ENCODE measurements at places on chromosomes 1 and 21.
A peak's percentile ranks its signal among the peaks of the same experiment; 100 is the strongest.

DNA sequence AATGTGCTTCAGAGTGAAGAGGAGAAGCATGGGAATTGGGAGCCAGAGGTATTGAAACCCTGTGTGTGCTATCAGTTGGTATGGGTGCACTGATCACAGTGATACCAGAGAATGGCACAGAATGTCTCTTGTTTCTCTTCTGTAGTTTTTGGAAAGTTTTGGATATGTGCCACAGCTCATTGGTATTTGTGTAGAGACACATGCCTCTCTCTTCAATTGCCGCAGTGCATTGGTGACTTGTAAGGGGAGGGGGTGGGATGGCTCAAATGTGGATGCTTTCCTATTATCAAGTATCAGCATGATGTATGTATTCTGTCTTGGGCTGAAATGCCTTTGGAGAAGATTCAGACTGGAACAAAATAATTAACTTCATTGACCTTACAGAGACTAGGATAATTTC is 101.0 kb downstream of the HMCN1 start:
- ATAC-seq = peak; percentile 26

- peak; percentile 85 for ATAC-seq
These were observed 14.6 kb upstream of the PKP1 start for GRCh38 chr1:201268604-201269151.

DNA sequence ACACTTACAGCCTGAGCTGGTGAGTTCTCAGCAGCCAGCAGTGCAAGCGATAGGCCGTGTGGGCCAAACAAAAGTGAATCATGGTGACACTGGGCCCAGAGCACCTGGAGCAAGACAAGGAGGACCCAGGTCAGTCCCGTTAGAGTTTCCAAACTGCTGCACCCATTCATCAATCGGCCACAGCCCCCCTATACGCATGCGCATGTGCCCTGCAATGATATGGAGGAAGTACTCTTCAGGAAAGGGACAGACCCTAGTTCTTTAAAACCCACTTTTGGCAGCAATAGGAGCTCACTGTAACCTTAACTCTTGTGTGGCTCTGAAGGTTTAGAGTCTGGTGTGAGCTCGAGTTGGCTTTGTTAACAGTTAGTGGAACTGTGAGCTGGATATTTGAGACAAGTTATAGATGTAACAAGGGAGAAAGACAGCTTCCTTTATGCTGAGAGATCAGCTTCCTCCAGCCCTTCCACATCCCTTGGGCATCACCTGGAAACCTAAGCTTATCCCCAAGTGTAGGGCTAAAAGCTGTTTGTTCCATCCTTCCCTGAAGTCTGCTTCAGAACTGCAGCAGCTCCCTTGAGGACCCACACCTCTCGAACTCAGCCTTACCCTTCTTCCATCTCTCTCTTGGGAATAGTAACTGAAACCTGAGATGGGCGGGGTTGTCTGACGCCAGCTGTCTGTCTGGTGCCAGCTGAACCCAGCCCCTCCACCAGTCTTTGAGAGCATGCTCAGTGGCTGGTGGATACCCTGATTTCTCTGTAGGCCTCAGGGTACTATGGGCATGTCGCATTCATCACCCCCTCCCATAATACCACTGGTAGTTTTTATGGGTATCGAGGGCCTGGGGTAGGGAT is 17.7 kb downstream of the NMNAT1 start:
- peak; percentile 38 for ATAC-seq

GRCh38 chr1:160911441-160911840 is 26.5 kb upstream of the ITLN1 start:
- ATAC-seq = no peak

GRCh38 chr1:41780322-41780721 is 138.4 kb downstream of the HIVEP3 start:
- no peak for ATAC-seq

GRCh38 chr1:154867841-154868605 is 2.1 kb downstream of the KCNN3 start:
- no peak for ATAC-seq

GRCh38 chr1:53345996-53346813 is 18.3 kb upstream of the LRP8 start:
- ATAC-seq = peak; percentile 53

DNA sequence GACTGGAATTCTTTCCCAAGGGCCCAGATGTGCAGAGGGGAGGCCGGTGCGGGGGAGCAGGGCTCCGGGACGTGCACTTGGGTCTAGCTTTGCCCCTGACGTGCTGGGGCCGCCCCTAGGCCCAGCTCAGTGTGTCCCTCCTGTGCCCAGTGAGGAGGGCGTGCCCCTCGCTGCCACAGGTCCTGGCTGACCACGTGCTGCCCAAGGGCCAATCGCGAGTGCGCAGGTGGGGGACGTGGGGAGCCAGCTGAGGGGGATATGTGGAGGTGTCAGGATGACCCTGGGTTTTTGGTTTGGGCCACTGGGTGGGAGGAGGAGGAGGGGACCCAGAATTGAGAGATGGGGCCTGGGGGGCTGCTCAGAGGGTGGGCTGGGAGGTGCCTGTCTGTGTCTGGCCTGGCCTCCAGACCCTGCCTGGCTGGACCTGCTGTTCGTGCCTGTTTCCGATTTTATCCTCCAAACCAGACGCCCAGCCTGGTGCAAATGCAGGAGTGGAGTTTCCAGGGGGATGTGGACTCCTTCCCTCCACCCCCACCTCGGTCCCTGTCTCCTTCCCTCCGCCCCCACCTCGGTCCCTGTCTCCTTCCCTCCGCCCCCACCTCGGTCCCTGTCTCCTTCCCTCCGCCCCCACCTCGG is 6.1 kb upstream of the RNF223 start:
- peak; percentile 86 for ATAC-seq

GRCh38 chr1:109728870-109729269 is 12.0 kb downstream of the GSTM3 start:
- no peak for ATAC-seq

GRCh38 chr1:108692724-108693655 is 880 bp downstream of the PRPF38B start:
- ATAC-seq = peak; percentile 72

DNA sequence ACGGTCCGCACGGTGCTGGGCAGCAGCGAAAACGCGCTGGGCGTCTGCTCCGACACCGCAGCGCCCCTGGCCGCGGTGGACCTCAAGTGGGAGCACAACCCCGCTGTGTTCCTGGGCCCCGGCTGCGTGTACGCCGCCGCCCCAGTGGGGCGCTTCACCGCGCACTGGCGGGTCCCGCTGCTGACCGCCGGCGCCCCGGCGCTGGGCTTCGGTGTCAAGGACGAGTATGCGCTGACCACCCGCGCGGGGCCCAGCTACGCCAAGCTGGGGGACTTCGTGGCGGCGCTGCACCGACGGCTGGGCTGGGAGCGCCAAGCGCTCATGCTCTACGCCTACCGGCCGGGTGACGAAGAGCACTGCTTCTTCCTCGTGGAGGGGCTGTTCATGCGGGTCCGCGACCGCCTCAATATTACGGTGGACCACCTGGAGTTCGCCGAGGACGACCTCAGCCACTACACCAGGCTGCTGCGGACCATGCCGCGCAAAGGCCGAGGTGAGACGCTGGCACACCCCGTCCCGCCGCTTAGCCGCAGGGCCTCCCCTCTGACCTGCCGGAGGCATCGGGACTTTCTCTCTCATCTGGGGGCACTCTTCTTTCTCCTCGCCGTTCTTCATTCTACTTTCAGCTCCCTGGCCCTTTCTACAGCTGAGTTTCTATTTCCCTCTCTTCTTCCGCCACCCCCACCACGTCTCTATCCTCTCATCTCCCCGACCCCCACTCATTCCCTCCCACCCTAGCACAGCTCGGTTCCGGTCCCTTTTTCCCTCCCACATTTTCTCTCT is 1.0 kb downstream of the NPR1 start:
- peak; percentile 46 for ATAC-seq

GRCh38 chr1:106223213-106223612 is 833.3 kb upstream of the PRMT6 start:
- ATAC-seq = no peak

DNA sequence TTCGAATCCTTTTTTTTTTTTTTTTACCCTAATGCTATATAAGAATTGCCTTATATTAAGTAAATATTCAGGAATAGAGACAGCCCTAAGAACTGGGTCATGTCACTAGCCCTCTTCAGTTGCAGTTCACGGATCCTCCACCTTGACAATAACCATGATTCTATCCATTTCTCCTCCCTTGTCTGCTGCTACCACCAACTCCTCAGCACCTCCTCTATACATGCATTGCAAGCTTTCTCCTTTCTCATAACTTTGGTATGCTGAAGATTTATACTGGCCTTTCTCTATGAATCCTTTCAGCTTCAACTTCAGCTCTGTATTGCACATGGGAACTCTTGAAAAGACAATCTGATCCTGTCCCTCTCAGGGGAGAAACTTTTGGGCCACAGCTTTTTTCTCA is 14.3 kb upstream of the DR1 start:
- ATAC-seq = peak; percentile 70

DNA sequence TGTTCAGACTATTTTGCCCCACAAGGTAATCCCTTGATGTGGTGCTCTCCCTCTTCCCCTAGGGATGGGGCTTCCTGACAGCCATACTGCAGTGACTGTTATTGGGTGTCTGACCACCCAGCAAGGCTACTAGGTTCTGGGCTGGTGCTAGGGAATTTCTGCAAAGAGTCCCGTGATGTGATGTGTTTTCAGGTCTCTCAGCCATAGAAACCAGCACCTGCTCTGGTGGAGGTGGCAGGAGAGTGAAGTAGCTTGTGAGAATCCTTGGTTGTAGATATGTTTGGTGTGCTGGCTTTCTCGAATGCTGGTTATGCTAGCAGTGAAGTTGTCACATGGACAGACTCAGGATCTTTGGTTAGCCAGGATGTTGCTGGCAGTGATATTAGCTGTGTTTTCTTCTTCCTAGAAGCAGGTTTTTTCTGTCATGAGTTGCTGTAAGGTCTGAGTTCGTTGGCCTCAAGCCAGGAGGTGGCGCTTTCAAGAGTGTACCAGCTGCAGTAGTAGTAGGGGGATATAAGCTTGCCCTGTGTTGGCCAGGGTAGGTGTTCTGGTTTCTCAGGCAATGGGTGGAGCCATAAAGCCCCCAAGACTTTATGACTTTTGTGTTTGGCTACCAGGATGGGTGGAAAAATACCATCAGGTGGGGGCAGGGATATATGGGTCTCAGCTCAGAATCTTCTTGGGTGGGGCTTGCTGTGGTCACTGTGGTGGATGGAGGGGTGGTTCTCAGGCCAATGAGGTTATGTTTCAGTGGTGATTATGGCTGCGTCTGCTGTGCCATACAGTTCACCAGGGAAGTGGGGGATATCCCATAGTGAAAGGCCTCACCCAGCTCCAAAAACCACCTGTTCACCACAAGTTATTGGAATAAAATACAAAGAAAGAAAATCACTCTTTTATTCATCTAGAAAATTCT is 1112.3 kb downstream of the KCNT2 start:
- no peak for ATAC-seq

GRCh38 chr1:151502859-151503780 is 8.1 kb upstream of the CGN start:
- ATAC-seq = no peak

DNA sequence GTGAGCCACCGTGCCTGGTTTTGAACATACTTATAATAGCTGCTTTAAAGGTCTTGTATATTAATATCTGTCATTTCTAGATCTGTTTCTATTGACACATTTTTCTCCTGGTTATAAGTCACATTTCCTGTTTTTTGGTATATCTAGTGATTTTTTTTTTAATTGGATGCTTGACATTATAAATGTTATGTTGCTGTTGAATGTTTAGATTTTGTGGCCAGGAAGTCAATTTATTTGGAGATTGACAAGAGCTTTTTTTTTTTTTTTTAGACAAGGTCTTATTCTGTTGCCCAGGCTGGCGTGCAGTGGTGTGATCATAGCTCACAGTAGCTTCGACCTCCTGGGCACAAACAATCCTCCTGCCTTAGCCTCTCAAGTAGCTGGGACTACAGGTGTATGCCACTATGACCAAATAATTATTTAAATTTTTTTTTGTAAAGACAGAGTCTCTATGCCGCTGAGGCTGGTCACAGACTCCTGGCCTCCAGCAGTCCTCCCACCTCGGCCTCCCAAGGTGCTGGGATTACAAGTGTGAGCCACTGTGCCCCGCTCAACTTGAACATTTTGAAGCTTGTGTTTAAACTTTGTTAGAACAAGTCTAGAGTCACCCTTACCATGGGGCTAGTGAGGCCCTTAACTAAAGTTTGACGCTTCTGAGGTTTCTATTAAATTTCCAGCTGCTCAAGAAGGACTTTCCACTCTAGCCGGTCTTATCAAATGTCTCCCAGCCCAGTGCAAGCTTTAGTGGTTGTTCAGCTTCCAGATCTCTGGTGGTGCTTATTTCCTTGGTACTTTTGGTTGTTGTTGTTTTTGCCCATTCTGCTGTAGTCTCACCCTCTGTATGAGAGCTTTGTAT is 8.6 kb upstream of the CHI3L2 start:
- ATAC-seq = no peak

- no peak for ATAC-seq
These were observed 289.7 kb downstream of the TM2D1 start for GRCh38 chr1:61435226-61435625.

DNA sequence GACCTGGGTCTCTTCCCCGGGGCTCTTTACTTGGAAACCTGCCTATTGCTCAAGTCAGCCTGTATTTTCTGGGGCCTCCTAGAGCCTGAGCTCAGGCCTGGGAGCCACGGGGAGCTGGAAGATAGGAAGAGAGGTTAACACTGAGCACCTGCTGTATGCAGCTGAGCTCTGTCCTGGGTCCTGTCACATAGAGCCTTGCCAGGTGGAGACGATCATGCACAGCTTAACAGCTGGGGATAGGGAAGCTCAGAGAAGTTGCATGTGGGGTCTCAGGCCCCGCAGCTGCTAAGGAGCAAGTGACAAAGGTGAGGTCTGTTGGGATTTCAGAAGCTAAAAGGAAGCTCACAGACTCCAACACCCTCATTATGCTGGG is 127.4 kb upstream of the TMEM51 start:
- ATAC-seq = no peak

DNA sequence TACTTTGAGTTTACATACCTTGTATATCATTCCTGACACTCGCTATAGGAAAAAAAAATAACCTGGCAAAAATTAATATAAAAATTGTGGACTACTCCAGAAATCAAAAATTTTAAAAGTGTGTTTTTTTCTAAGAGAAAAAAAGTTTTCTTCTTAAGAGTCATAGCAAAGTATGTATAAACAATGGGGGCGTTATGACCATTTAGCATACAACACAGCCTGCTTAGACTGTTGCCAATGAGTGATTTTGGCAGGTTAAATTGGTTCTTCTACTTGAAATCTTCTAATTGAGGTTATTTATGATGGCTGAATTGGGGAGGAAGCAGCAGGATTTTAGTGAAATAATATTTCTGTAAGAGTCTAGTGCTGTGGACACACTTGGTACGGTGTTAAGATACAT is 130.5 kb upstream of the USH2A start:
- ATAC-seq = no peak

- ATAC-seq = no peak
These were observed 70.6 kb downstream of the SYT6 start for GRCh38 chr1:114082867-114083585.

- ATAC-seq = no peak
These were observed 58.5 kb upstream of the BCL10 start for GRCh38 chr1:85334962-85335361.

GRCh38 chr1:96820107-96820506 is 98.5 kb downstream of the PTBP2 start:
- ATAC-seq = no peak

- ATAC-seq = no peak
These were observed 183.8 kb downstream of the DNAH14 start for GRCh38 chr1:225113265-225113664.
